Panc1 (cell line): ENCODE measurements at places on chromosomes 3 and 15.
A peak's percentile ranks its signal among the peaks of the same experiment; 100 is the strongest.

DNA sequence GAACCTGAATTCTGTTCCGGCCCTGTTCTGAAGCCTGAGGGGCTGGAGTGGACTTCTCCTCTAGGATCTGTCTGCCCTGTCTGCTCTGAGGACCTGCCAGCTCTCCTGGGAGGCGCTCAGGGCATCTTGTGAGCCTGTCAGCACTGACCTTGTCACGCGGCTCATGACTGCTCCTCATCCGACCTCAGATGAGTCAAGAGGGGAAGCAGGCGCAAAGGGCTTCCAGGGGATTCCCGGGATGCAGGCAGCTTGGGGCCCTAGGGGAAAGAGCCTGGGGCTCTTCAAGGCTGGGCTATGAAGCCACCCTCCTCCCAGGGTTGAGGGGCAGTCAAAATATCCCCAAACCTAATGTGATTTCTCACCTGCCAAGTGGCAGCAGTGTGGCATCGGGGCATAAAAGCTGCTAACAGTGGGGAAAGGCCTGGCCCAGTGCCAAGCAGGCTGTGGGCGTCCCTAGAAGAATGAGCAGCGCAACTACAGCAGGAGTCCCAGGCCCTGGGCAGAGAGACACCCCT lies 27.6 kb upstream of the ANKDD1A start:
- DNase-seq: peak; percentile 84

GRCh38 chr3:172787746-172788145 lies 37.2 kb downstream of the ECT2 start:
- no peak for DNase-seq

DNA sequence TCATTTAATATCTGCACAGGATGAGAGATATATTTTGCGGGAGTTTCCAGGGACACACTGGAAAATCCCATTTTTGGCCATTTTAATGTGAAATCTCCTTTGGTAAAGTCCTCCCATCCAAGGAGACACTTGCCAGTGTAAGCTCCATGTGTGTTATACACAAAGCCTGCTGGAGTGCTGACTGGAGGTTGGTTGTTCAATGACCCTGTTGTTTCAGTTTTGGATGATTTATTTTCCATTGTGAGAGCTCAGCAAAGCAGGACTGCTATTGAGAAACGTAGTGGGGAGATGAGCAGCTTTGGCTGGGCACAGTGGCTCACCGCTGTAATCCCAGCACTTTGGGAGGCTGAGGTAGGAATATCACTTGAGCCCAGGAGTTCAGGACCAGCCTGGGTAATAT lies 127.7 kb downstream of the NUP210 start:
- DNase-seq: no peak

DNA sequence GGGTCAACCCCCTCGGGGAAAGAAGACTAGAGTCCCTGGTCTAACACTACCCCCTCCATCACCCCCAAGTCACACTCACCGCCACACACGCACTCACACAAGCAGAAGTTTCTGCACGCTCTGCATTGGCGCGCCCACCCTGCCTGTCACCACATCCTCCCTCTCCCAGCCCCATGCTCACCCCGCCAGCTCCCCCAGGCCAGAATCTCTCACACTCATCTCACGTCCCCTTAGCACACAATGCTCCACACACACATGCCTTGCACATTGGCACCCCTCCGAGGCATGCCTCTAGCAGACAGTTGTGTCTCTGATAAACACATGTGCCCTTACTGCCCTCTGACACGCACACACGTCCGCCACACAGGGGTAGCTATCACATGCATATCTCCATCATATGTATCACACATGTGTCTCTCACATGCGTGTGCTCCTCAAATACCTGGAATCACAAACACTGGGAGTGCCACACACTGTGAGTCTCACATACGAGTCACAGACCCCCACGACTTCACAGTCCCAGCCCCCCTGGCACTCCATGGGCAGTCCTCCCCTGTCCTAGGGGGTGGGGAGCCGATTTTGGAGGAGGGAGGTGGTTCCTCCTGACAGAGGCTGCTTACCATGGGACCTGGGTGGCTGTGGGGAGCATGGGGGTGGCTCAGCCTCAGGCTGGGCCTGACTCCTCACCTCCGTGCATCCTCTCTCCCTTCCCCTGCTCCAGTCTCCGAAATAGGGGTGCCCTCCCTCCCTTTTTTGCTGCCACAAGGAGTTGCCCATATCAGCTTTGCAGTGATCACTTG lies 898 bp downstream of the FBLN2 start:
- no peak for DNase-seq

DNA sequence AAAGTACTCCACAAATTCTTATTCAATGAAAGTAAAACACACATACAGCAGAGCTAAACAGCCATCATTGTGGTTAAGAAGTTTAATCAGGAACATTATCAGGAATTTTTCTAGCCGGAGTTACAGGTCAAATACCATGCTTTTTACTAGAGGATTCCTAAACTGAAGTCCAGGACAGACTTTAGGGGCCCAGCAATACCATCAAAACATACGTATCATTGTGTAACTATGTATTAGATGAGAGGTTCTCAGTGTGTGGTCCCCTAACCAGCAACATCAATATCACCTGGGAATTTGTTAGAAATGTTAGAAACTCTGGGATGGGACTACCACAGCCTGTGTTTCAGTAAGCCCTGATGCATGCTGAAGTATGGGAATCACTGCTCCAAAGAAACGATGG lies 404.2 kb upstream of the IL12A start:
- no peak for DNase-seq

- DNase-seq: no peak
These were observed 34.8 kb downstream of the SRGAP3 start for GRCh38 chr3:9214599-9214998.

- DNase-seq: no peak
These were observed 31.8 kb downstream of the EPHB3 start for GRCh38 chr3:184593220-184593927.

GRCh38 chr3:4750306-4750968 lies 228.8 kb upstream of the BHLHE40 start:
- no peak for DNase-seq

- peak; percentile 51 for DNase-seq
These were observed 43.5 kb upstream of the BDH1 start for GRCh38 chr3:197599089-197599765.
